Left renal pelvis (tissue), 4 donors: ENCODE measurements at places on chromosomes 13 and 19. TPM values are rescaled to one million over a fixed set of nuclear protein-coding genes. Genes with fewer than 3 reads are reported as not detected.

LHB gene
- polyA plus RNA-seq = not detected

BEST2 gene
- 0.23 TPM for polyA plus RNA-seq

GPR183 gene
- 2.8 TPM for polyA plus RNA-seq

WDR87 gene
- polyA plus RNA-seq = not detected

FUT1 gene
- polyA plus RNA-seq = 3.1 TPM

ANKLE1 gene
- 0.79 TPM for polyA plus RNA-seq

C5AR1 gene
- polyA plus RNA-seq = 8.1 TPM

CYP4F11 gene
- 1.1 TPM for polyA plus RNA-seq

OR10H1 gene
- not detected for polyA plus RNA-seq

TGFBR3L gene
- 0.60 TPM for polyA plus RNA-seq
